Cardiac fibroblast (primary cell): ENCODE measurements at places on chromosomes 7 and 10.

DNA sequence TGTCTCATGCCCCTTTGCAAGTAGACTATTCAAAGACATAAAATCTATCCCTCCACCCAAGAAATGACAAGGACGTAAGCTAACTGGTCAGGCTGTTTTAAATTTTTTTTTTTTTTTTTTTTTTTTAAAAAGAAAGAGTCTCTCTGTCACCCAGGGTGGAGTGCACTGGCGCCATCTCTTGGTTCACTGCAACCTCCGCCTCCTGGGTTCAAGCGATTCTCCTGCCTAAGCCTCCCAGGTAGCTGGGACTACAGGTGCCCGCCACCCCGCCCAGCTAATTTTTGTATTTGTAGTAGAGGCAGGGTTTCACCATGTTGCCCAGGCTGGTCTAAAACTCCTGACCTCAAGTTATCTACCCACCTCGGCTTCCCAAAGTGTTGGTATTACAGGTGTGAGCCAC lies 11.2 kb downstream of the TRA2A start:
- DNase-seq = no peak

- DNase-seq = peak; percentile 90
Observed at GRCh38 chr10:93999401-93999851, 5.7 kb downstream of the PLCE1 start.

DNA sequence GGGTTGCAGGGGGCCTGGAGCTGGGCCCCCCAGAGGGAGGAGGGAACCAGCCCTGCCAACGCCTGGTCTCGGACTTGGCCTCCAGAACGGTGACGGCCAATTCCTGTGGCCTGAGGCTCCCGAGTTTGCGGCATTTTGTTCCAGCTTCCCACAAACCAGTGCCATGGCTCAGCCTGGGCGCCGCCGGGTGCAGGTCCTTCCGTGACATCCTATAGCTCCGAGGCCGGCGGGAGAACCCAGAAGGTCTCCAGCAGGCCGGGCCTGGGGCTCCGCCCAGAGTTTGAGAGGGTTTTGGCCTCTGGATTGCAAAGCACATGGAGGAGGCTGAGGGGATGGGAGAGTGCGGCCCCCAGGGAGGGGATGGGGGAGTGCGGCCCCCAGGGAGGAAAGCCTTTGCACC lies 92.6 kb downstream of the UNCX start:
- DNase-seq = no peak

GRCh38 chr10:49298983-49299815 lies at the start of gene C10orf71:
C10orf71 (plus strand) TSS chr10:49299170; CDS start chr10:49322546, 23,376 bp downstream.
- DNase-seq = no peak

- DNase-seq = no peak
Observed at GRCh38 chr10:88901984-88902789, 22.1 kb downstream of the STAMBPL1 start.

DNA sequence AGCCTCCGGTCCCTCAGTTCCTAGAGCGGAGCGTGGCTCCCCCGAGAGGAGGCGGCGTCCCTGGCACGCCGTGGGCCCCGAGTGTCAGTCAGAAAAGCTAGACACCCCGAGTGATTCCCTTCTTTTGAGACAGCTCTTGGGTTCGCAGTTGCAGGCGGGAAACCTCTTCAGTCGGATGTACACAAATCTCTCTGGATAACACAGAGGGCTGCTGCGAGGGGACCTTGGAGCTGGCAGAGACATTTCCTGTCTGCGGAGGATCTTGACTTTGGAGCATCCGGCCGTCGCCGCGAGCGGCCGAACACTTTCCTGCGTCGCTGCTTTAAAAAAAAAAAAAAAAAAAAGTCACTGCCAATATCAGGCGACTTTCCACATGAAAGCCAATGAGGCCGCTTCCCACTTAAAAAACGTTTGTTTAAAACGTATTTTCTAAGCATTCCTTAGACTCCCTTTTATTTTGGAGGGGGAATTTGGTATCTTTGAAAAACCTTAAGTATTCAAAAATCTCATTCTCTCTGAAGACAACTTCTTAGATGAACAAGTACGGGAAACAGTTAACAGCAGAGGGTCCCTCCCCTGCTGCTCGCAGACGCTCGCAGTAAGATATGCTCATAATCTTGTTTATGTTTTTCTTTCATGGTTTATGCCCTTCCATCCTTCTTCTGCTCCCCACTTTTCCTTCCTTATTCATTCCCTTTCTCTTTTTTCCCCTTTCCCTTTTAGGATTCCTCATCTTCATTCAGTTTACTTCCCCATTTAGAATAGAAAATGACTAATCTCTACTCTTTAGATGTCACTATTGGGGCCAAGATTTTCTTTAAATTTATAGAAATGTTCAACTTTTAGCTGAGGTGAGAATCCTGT lies 10.0 kb downstream of the HHEX start:
- DNase-seq = peak; percentile 54

DNA sequence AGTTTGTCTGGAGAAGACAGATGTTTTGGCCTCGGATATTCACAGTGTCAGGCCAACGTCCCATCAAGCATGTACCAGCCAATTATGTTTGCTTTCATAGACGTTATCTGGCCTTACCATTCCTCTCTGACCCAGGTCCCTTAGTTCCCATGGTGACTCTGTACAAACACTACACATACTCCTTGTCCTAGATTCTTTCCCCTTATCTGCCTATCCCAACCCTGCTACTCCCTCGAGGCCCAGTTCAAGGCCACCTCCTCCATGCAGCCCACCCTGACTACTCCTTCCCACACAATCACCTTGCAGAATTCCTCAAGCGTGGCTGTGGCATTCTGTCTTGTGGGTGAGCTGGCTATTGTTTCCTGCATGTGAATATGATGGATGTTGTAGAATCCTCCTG lies 155.2 kb downstream of the PRKAG2 start:
- no peak for DNase-seq

DNA sequence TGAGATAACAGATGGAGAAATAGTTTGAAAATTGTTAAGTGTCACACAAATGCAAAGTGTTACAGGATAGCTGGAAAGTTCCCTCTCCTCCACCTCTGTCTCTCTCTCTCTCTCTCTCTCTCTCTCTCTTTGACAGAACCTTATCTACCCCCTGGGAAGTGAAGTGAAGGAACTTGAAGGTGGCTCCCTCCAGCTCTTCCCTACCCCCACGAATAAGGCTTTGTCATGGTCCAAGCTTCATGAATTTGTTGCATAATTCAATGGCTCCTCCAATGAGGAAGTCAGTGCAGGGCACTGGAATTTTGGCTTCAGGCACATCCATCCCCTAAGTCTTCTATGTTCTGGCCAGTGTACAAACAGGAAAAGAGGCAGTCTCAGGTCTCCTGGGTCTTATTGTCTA lies 66.4 kb downstream of the CDHR3 start:
- DNase-seq = no peak

GRCh38 chr7:71752171-71752935 lies 620.4 kb downstream of the GALNT17 start:
- peak; percentile 11 for DNase-seq

DNA sequence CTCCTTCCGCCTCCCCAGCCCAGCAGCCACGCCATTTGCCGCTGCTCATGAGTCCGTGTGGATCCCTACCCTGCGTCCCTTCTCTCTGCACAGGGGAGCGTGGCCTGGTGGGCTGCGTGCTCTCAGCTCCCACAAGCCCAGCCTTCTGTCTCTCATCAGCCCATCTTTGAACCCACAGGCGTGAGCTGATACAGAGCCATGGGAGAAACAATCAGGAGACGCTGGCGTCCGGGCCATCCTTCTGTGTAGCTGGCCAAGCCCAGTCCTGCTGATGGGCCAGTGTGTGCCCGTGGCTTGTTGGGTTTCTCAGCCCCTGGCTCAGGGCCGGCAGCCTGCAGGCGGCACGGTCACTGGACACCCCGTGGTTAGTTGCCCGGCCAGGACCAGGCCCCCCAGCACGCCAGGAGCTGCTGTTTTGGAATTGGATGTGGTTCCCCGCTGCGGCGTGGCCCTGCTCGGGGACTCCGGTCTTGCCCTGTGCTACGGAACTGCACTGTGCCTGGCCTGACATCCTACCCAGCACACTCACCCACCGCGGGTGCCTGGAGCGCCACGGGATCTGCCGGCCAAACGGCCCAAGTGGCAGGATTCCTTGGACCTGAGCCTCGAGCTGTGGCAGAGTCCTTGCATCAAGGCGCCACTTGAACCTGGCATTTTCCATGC lies 88.9 kb downstream of the ELFN1 start:
- DNase-seq = no peak

DNA sequence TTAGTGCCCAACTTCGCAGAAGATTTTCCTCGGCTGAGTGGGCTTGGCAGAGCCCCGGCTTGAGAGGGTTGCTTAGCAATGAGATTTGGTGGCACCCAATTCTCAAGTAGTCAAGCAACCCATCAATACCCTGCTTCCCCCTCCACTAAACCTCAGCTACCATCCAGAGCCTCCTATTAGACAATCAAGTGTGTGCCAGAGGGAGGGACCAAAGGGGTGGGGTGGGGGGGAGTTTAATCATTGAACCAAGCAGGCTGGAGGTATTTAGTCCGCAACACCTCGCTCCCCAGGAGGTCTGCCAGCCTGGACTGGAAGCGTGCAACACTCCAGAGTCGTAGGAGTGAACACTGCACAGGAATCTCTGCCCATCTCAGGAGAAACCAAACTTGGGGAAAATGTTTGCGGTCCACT lies at the start of gene HKDC1:
Gene HKDC1 (plus strand): TSS at position 292 of the 411 bp plus-strand sequence. CDS start 104 bp downstream, at position 396.
- DNase-seq = no peak

DNA sequence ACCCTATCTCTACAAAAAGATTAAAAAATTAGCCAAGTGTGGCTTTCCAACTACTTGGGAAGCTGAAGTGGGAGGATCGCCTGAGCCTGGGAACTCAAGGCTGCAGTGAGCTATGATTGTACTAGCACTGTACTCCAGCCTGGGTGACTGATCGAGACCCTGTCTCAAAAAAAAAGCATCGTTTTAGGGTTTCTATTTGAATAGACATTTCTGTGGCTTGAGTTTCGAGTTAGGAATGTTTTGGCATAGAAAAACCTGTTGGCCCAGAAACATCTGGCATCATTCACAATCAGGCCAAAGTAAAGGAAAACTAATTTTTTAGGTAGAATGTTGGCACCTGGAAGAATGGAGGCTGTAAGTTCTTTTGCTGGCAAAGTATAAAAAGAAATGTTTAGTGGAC lies 72.4 kb downstream of the AUTS2 start:
- DNase-seq = peak; percentile 19

DNA sequence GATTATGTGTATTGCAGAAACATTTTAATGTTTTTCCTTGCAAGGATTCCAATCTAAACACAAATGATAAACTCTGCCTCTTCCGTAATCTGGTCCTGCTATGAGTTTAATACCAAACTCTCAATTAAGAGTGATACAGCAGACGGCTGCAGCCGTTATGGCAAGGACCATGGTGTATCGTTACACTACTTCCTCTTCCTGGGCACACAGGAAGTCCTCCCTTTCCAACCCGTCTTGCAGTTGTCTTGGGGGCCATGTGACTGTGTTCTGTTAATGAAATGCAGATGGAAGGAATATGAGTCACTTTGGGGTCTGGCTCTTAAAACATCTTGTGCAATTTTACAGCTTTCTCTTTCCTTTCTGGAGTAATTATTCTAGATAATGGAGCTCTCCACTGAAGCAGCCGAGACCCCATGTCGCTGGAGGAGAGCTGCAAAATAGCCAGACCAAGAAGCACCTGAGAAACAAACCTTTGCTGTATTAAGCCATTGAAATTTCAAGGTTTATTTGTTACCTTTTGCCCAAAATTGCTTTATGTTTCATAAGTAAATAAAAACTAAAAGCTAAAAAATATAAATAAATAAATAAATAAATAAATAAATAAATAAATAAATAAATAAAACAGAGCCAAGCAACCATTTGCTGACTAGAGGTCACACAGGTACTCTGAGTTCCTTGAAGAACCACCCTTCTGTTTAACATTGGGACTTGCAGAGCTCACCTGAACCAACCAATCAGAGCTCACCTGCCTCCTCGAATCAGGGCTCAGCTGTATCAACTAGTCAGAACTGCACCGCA lies 74.7 kb downstream of the FRMPD2 start:
- DNase-seq = peak; percentile 77

DNA sequence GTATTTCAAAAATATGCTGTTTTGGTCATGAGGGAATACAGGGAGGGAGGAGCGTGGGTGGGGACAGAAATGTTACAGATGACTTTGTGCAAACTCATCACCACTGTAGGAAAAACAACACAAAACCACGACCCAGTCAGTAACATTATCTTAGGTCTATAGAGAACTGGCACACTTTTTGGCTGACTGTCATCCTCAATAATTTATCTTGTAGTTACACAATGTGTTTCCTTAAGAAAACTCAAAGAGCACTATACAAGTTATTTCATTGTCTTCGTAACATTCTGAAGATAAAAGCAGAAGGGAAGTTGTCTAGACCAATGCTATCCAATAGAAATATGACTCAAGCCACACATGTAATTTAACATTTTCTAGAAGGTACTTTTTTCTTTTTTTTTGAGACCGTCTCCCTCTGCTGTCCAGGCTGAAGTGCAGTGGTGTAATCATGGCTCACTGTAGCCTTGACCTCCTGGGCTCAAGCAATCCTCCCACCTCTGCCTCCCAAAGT lies 16.9 kb upstream of the CDK14 start:
- peak; percentile 95 for DNase-seq

DNA sequence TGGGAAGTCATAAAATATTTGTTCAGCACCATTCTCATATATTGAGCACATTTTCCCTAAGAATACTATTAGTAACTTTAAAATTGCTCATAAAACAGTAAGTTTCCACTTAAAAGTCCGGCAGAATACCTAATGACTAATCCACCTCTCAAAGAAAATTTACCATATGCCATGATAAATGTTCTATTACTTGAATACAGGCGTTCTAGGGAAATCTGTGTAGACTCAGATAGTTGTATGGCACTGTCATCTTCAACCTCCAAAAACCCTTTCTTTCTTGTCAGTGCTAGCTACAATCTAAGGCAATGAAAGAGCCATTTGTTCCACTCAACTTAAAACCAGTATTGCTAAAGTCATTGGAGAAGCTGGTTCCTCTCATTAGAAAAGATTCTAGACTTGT lies 7.3 kb downstream of the GPR37 start:
- no peak for DNase-seq

GRCh38 chr7:116162254-116162653 lies 48.1 kb upstream of the TES start:
- DNase-seq = no peak

- DNase-seq = no peak
Observed at GRCh38 chr7:13790611-13791010, 198.9 kb downstream of the ETV1 start.

DNA sequence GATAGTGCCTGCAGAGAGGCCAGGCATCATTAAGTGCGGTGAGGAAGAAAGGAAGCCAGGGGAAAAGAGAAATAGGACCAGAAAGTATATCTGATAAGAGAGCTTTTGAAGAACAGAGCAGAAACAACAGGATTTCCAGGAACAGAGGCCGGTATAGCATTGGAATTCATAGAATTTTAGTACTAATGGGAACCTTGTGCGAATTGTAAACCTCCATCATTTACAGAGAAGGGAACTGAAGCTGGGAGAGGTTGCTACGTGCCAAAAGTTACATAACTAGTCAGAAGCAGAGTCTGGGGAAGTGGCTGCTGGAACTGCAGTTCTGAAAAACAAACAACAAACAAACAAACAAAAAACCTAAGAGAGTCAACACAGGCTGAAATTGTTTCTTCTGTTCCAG lies 5.4 kb upstream of the ZMYND11 start:
- DNase-seq = no peak

- peak; percentile 14 for DNase-seq
Observed at GRCh38 chr7:84801396-84801795, 385.5 kb downstream of the SEMA3D start.
